ENCODE measurements at places on chromosomes 2 and 18. TPM values are rescaled to one million over a fixed set of nuclear protein-coding genes. Genes with fewer than 3 reads are reported as not detected.

Gene SPC25
- 19.4 TPM for total RNA-seq

Gene LIMS1
- 67.4 TPM for total RNA-seq

Gene GREB1L
- total RNA-seq: 5.4 TPM

Gene CDH7
- not detected for total RNA-seq

Gene DUSP19
- 0.80 TPM for total RNA-seq

Gene KRCC1
- total RNA-seq: 13.4 TPM

Gene FBXO36
- total RNA-seq: 0.93 TPM

Measured in A549 treated with AZD2906 at 1 μM for 4 hours (cell line).